Stimulated activated CD8-positive, alpha-beta memory T cell treated with anti-CD3 and anti-CD28 coated beads, Interleukin-4, amount 100 ng/mL, for 24 hours (primary cell): ENCODE measurements at places on chromosomes 7 and 10.
A peak's percentile ranks its signal among the peaks of the same experiment; 100 is the strongest.

- no peak for DNase-seq
Measured at GRCh38 chr7:39754326-39755120, 131.2 kb downstream of the RALA start.

DNA sequence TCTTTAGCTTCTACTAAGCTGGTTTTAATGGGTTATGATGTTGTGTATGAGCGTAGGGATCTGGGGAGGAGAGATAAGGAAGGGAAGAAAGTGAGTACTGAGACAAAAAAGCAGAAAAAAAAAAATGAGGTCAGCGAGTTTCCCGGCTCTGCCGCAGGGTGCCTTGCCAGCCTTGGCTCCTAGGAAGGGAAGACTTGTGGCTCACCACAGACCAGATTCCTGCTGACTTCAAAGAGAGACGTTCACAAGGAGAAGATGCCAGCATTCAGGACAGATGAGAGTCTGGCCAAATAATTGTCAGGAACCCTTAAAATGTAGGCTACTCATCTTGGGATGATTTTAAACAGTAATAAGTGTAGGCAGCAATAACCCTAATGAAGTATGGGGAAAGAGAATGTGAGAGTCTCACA is 11.4 kb upstream of the FAS start:
- no peak for DNase-seq

- no peak for DNase-seq
Measured at GRCh38 chr10:20963721-20964595, 66.8 kb upstream of the NEBL start.

GRCh38 chr10:108632144-108632543 is 1291.2 kb downstream of the XPNPEP1 start:
- DNase-seq: no peak

DNA sequence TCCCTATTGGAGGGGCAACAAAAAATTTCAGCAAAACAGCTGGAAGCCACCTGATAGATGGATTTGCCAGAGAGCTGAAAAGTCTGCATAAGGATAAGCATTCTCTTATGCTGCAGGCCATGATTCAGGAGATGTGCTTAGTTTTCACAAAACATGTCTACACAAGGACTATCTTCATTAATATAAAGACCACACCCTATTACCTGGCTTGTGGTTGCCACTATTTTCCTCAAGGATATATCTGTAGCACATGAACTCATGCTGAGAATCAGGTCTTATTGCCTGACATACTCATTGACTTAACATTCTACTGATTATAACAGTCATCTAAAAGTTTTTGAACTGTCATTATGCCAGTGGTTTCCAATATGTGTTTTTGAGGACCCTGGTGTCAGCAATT is 7.1 kb upstream of the COL17A1 start:
- no peak for DNase-seq

- peak; percentile 3 for DNase-seq
Measured at GRCh38 chr10:13717936-13718772, 131.4 kb downstream of the PRPF18 start.

DNA sequence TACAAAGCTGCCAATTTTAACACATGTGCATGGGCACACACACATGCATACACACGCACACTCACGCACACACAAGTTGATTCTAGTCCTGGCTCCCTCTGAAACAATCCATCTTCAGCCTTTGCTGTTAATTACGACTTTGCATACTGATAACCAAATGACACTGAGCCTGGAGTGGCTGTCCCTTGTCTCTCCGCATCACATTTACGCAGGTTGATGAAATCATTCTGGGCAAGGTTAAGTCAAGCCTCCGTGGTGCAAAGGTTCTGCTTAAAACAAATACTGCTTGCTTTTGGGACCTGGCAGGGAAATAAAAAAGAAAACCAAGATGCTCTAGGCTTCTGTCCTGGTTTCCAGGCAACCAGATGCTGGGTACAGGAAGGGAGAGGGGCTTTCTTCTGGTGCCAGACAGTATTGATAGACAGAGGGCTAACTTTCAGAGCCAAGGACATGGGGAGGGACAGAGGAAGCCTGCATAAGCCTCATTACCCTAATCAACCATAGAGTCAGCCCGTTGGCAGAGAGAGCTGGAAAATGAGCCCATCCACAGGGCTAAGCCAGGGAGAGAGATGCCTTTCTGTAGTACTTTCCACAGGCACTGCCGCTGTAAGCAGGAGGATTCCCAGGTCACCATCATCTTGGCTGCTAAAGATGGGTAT is 233.0 kb downstream of the WDR11 start:
- DNase-seq: no peak

- DNase-seq: no peak
Measured at GRCh38 chr7:31688372-31688771, 1.4 kb downstream of the PPP1R17 start.

DNA sequence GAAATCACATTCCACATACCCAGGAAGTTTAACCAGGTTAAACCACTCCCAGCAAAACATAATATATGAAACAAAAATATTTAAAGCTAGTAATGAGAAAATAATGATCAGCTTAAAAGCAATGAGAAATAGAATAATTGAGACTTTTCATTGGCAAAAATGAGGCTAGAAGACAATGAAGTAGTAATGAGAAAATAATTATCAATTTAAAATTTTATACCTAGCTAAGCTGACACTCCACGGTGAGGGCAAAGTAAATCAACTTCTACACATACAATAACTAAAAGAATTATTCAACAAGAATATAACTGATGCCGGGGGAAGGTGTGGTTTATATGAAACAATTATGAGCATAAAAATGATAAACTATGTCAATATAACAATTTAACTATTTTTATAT is 82.2 kb upstream of the TES start:
- DNase-seq: no peak

GRCh38 chr10:43297534-43297933 is 30.7 kb upstream of the RASGEF1A start:
- DNase-seq: no peak

- no peak for DNase-seq
Measured at GRCh38 chr10:100327007-100327717, 2.9 kb downstream of the PKD2L1 start.

DNA sequence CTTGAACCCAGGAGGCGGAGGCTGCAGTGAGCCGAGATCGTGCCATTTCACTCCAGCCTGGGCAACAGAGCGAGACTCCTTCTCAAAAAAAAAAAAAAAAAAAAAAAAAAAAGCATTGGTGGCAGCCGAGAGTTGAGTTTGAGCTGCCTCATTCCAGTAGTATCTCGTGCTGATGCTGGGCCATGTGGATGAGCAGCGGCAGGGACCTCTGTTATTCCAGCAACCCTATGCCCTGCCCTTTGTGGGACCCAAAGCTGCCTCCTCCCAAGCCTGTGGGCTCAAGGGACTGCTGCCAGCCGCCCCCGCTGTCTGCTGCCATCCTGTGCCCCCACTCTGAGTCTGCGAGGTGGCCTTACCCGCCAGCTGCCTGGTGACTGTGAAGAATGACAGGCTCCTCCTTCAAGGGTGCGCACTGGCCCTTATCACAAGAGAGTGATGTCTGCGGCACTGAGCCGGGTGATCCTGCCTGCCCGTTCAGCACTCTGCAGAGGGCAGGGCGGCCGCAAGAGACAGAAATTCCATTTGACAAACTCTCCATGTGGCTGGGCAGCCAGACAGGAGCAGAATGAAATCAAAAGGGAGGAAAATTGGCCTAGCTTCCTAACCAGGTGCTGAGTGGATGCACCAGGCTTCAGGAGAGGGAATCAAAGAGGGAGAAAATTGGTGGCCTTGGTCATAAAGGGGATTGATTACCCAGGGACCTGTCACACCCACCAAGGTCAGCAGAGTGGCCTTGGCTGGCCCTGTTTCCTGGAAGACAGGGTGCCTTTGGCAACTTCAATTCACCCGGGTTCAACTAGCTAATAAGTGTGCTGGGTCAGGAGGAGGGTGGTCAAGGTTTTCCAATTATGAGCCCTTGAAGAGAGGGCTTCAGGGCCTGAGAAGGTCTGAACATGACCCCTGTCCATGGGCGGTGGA is 65.3 kb upstream of the ZMIZ1 start:
- DNase-seq: no peak
